ENCODE measurements at places on chromosomes 12 and 14.

GRCh38 chr12:29783773-29784666 lies at the start of gene TMTC1:
TMTC1 (minus strand) TSS chr12:29783942; CDS start chr12:29783751, 191 bp downstream.
- DNase-seq: peak; percentile 70

GRCh38 chr12:108691998-108692808 lies 39.1 kb downstream of the CORO1C start:
- peak; percentile 93 for DNase-seq

DNA sequence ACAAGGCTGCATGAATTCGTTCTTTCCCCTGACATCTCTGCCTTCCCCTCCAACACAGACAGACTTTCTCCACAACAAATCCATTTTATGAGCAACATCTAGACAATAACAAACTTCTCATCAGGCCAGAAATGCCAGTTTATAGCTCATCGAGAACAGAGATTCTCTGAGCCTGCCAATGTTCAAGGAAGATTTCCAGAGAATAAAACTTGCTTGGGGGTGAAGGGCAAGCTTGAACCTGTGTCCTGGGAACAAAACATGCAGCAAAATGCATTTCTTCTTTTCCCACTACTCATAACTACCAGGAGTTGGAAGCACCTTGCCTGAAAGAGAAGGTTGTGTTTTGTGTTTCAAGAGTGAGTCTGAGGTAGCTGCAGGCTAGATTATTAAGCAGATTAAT lies 6.8 kb downstream of the MAP1LC3B2 start:
- no peak for DNase-seq

DNA sequence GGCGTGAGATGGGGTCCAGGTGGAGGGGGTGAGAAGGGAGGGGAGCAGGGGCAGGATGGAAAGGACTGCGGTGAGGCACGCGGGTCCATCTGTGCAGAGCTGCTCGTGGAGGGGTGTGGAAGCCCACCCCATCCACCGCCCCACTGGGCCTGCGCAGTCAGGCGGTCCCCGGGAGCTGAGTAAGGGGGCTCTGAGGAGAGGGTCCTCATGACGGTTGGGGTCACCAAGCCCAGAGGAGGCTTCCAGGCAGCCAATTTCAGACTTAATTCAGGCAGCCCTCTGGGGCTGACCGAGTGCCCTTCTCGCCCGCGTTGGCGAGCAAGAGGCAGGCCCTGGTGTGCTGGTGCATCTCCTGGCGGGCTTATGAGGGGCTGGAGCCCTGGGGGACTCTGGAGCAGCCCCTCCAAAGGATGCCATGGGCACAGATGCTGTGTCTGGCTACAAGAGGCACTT lies 115.5 kb downstream of the KIF26A start:
- no peak for DNase-seq

DNA sequence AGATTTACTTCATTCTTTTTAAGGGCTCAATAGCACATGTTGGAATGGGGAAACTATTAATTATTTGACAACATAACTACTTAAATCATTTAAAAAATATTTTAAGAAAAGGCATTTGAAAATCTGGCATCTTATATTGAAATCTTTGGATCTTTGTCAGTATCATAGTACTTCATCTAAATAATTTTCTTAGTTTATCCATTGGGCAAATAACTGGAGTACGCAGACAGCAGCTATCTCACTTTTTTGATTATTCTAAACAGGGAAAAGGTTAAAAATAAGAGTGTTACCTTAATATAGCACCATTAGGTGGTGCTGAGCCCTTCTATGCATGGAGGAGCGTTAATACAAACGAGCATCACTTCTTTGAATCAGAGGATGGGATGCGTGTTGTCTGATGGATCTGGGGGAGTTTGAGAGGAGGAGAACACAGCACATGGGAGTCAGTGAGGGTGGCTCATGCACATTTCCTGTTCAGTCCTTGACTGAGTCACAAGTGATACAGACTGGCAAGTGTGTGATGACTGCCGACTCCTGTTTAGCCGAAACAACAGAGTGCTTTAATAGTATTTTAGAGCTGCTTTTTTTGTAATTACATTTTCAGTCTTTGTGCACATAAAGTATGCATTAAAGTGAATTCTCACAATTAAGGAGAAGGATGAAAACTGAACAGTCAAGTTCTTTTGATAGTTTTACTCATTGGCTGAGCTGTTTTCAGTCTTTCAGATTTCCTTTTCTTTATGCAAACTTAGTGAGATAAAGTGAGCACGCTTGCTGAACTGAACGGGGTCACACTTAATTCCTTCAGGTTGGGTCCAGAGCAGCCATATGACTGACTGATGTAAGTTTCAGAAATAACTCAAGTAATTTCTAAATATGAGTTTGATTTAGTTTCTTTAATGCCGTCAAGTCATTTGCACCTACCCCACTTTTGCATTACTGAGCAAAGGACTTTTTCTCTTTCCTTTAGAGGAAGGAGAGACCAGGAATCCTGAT lies 92.7 kb downstream of the DIP2B start:
- DNase-seq: no peak

DNA sequence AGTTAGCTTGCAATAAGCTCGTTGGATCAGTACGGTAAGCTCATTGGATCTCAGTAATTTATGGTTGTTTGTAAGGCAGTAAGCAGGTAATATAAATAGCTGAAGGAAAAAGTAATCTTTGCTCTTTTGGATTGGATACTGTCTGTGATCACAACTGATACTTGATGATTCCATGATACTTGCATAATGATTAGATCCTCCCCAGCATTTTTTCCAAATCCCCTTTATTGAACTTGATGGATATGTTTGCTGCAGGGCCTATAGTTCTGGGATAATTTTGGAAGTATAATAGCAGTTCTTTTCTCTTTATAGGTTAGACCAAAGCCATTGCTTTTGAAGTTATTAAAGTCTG lies 5.2 kb downstream of the MDM2 start:
- no peak for DNase-seq

GRCh38 chr12:50620109-50620977 lies 115.6 kb downstream of the DIP2B start:
- DNase-seq: no peak

DNA sequence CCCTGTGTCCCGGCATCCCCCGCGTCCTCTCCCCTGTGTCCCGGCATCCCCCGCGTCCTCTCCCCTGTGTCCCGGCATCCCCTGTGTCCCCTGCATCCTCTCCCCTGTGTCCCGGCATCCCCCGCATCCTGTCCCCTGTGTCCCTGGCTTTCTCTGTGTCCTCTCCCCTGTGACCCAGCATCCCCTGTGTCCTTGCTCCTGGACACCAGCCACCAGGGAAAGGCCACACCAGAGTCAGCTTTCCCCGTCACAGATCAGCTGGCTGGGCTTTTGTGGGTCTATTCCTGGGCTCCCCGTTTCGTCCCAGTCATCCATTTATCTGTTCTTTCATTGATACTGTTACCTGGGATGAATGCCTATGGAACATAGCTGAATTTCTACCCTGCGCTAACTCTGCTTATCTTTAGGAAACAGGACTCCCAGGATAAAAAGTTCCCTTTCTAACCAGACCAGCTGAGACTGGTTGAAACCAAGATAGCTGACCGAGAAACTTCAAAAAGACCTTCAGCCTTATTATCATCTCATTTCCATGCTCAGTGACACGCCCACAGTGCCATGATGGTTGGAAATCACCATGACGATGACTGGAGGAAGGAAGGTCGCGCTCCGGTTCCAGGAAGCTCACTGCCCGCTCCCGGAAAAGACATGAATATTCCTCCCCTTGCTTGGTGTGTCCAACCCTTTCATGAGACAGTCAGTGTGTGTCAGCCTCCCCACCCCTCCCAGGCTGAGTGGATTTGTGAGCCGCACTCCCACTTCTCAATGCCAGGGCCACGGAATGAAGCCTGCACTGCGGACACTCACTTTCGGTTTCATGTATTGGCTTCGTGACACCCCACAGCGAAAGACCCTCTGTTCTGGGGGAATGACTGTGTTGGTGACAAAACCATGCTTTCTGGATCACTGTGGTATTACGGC lies 276.4 kb upstream of the SFSWAP start:
- no peak for DNase-seq
